ENCODE measurements at places on chromosomes 6 and 20.

DNA sequence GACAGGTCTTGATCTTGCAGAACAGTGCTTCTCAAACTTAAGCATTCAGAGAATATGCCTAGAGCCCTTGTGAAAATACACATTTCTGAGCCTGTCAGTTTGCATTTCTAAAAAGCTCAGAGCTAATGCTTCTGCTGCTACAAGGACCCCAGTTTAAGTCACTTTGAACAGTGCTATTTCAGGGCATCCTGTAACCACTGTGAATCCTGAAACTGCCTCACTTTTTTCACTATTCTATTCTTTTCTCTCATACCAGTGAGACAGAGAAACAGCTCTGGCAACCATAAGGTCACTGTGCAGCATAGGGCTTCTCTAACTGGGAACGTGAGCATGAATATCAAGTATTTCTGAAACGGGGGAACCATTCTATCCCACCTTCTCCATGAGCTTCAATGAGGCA lies 51.2 kb downstream of the LGSN start:
- DNase-seq: no peak

DNA sequence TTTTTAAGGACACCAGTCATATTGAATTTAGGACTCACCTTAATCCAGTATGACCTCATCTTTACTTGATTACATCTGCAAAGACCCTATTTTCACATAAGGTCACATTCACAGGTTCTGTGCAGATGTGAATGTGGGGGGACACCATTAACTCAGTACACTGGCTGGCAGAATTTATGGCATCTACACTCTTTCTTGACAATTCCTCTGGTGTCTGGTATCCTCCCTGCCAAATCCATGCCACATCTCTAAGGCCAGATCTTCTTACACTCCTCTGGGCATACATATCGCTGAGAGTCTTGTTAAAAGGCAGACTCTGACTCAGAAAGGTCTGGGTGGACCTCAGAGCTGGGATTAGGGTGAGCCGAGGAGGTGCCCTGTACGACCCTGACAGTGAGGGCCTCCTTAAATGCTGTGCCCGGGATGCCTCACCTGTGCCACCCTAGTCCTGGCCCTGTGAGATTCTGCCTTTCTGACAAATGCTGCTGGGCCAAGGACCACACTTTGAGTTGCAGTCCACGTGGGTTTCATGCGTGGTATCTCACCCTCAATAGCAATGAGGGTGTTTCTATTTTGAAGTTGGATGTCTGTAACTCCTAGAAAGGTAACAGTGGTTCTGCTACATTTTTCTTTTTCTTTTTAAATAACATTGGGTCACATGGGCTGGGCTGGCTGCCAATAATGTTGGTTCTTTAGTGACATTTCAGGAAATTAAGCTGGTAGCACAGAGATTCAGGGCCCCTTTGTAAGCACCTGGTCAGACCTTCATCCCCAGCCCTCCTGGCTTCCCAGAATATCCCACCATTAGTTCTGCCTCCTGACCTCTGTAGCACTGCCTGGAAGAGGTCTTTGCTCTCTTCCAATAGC lies 17.2 kb upstream of the LRRN4 start:
- DNase-seq: no peak

GRCh38 chr20:19310541-19310940 lies 98.1 kb downstream of the SLC24A3 start:
- no peak for DNase-seq

DNA sequence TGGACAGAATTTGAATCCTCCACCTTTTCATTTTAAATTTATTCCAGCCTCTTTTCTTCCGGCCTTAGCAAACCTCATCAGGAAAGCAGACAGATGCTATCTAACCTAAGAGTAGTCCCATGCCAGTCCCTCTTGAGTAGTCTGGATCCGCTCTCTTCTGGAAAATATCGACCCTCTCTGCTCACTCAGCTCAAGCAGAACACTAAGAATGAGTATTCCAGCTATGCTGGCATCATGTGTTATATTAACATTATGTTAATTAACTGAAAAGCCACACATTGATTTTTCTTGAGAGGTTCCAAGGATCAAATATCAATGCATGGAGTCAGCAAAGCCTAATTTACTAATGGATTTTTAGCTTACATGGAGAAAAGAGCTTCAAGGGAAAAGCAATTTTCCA lies 161.4 kb downstream of the ID4 start:
- DNase-seq: no peak

DNA sequence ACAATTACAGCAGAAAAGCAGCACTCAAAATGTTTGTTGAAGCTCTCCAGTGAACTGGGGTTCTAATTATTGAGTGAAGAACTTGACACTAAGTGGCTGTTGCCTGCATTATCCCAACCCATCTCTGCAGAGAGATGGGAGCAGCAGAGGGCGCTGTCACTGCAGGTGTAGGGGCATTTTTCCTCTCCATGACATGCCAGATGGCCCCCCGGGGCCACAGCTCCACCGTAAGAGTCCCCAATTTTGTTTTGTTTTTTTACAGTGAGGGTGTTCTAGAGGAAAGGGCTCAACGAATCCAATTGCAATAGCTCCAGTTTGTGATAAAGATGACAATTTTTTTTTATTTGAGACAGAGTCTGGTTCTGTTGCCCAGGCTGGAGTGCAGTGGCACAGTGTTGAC lies 1.9 kb upstream of the FUCA2 start:
- DNase-seq: no peak

- no peak for DNase-seq
These were observed 38.5 kb upstream of the TGM6 start for GRCh38 chr20:2342243-2342642.

DNA sequence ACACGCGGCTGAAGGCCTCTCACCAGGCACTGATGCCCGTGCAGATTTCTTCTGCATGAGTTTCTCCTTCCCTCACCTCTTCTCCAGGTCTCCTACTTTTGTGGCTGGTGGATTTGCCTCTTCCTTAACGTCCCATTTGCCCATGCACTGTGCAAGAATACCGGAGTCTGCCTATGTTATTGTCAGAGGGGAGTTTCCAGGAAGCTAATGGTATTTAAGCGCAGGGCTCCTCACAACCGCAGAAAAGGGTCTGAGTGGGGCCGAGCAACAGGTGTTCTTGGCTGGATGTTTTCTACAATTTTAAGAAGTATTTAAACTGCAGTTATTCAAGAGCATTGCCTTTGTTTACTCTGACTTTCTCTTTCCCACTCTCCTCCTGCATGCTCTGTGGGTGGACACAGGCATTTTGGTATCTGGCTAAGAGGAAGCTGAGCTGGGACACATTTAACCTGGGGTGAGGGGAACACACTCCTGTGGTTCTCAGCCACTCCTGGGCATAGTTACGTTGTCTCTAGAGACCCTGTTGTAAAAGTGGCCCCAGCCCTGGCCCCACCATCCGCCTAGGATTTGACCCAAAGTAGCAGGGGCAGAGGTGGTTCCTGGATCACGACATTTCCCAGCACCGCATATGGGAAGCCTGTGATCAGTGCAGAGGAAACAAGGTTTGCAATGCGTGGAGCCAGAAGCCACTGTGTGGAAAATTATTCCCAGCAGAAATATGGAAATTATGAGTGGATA lies 34.4 kb downstream of the GGTLC1 start:
- DNase-seq: no peak

GRCh38 chr20:34530342-34530741 lies 14.1 kb downstream of the DYNLRB1 start:
- no peak for DNase-seq
